Eye (tissue), 1 donor: ENCODE measurements at places on chromosomes 12 and 14.

DNA sequence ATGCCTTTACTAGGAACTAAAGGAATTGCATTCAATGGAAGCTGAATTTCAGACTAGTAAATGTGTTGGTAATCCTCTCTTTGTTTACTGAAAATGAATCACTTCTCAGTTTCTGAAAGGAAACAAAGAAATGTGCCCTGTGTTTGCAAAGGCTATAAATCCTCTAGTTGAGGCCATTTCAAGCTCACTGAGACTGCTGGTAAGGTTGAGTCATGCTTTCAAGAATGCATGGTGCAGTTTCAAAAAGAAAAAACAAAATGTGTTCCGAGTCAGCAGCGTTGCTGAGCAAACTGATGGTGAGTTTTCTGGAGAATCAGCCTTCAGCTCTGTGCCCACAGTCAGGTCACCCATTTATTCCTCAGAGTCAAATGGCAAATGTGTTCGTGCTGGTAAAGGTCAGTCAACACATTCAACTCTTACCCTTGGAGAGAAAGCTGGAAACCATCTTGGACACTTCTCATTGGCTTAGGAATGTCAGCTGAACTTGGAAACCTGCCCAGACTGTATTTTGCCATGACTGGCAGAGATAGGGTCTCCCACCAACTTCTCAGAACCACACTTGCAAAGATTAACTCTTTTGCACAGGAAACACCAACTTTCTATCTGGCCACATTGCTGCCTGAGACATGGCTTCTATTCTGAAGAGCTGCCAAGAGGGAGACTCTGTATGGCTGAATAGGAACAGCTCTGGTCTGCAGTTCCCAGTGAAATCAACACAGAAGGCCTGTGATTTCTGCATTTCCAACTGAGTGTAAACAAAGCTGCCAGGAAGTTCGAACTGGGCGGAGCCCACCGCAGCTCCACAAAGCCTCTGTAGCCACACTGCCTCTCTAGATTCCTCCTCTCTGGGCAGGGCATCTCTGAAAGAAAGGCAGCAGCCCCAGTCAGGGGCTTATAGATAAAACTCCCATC, 484.4 kb downstream of the ATP23 start:
- peak; percentile 37 for DNase-seq

DNA sequence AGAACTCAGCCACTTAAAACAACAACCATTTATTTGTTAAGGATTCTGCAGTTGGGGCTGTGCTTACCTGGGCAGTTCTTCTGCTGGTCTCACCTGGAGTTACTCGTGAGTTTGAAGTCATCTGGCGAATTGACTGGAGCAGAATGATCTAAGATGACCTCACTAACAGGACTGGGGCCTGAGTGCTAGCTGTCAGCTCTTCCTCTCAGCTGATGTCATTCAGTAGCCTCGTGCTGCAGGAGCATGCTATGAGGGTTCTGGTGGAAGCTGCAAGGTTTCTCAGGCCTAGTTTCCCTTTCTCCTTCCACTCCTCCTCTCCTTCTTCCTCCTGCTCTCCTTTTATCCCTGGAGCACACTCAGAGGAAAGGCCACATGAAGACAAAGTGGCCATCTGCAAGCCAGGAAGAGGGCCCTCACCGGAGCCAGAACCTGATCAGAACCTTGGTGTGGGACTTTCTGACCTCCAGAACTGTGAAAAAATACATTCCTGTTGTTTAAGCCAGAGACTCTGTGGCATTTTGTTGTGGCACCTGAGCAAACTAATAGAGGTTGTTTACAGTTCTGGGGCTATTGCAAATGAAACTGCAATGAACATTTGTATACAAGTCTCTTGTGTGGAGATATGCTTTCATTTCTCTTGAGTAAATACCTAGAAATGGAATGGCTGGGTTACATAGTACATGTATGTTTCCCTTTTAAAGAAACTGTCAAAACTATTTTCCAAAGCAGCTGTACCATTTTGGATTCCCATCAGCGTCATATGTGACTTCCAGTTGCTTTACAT, 21.9 kb upstream of the MAP3K9 start:
- DNase-seq = no peak

DNA sequence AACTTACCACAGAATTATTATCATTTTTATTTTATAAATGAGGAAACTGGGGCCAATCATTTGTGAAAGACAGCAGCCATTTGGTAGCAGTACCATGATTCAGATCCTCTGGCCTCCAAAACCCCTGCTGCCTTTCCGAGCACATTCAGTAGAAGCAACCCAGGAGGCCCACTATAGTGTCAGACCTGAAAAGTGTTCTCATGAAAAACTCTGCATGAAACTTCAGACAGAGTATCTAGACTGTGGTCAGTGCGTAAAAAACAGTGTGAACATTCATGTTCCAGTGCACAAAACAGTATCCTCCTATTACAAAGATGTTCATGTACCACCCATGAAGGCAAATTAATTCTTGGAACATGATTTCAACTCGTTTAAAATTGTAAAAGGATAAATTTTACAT, 112.0 kb downstream of the EPS8 start:
- DNase-seq = no peak

GRCh38 chr14:51211149-51211548, 28.9 kb upstream of the TMX1 start:
- DNase-seq = no peak

GRCh38 chr14:58200480-58200841, 512 bp downstream of the ACTR10 start:
- no peak for DNase-seq

GRCh38 chr14:41385797-41386196, 220.9 kb upstream of the LRFN5 start:
- DNase-seq = peak; percentile 15

GRCh38 chr14:81415781-81416180, 15.7 kb upstream of the STON2 start:
- no peak for DNase-seq

GRCh38 chr14:62670526-62670925, 374.7 kb downstream of the KCNH5 start:
- no peak for DNase-seq

- DNase-seq = no peak
Measured at GRCh38 chr14:97336179-97336578, 539.0 kb downstream of the VRK1 start.

DNA sequence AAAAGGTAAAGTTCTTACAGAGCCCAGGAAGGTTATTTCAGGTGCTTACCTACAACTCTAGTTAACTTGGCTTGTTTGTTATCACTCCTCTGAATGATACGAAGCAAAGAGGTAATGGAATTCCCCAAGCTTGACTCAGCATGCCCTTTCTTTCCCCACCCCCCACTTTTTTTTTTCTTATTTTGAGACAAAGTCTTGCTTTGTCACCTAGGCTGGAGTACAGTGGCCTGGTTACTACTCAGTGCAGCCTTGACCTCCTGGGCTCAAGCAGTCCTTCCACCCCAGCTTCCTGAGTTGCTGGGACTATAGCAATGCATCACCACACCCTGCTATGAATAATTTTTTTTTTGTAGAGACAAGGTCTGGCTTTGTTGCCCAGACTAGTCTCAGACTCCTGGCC, 17.1 kb upstream of the YBX3 start:
- no peak for DNase-seq

- DNase-seq = no peak
Measured at GRCh38 chr12:22361785-22362184, 27.3 kb upstream of the ST8SIA1 start.

- DNase-seq = no peak
Measured at GRCh38 chr14:78683981-78684380, 513.8 kb downstream of the NRXN3 start.

- no peak for DNase-seq
Measured at GRCh38 chr12:110316861-110317260, 35.8 kb downstream of the ATP2A2 start.

DNA sequence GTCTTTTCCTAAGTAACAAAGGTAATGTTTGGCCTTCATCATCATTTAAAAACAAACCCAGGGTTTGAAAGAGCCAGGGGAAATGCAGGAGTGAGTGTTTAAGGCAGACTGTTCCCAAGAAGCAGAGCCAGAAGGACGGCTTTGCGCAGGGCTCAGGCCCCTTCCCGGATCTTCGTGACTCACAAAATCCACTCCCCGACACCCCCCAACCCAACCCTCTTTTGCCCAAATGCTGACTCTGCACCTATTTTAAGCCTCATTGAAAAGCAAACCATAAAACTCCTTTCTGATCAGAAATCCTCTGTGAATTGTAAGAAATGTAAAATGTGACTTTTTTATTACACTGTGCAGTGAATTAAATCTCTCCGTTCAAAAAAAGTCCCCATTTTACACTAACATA, 67.5 kb downstream of the SETD3 start:
- no peak for DNase-seq

- no peak for DNase-seq
Measured at GRCh38 chr14:55807881-55808379, 227.9 kb downstream of the KTN1 start.

DNA sequence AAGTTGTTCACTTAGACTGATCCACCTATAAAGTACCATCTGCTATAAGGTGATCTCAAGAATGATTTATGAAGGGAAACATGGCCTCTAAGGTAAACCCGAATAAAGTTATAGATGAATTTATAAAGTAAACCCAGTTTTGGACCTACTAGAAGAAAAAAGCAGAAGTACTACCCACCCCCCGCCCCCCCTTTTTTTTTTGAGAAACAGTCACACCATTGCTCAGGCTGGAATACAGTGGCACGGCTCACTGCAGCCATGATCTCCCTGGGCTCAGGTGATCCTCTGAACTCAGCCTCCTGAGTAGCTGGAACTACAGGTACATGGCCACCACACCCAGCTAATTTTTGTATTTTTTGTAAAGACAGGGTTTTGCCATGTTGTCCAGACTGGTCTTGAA, 3.9 kb downstream of the ENTPD5 start:
- no peak for DNase-seq

- DNase-seq = no peak
Measured at GRCh38 chr12:30829876-30830275, 75.1 kb upstream of the CAPRIN2 start.

GRCh38 chr14:78104655-78105054, 65.5 kb upstream of the NRXN3 start:
- DNase-seq = no peak

DNA sequence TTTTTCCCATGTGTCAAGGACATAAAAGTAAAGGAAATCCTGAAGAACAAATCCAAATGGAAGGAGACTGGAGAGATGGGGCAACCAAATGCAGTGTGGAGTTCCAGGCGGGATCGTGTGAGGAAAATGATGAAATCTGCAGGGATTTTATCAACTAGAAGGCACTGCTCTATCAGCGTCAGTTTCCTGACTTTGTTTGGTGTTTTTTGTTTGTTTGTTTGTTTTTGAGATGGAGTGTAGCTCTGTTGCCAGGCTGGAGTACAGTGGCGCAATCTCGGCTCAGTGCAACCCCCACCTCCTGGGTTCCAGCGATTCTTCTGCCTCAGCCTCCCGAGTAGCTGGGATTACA, 43.3 kb upstream of the GPR132 start:
- DNase-seq = no peak

- DNase-seq = no peak
Measured at GRCh38 chr14:61661471-61662400, 33.6 kb upstream of the HIF1A start.

DNA sequence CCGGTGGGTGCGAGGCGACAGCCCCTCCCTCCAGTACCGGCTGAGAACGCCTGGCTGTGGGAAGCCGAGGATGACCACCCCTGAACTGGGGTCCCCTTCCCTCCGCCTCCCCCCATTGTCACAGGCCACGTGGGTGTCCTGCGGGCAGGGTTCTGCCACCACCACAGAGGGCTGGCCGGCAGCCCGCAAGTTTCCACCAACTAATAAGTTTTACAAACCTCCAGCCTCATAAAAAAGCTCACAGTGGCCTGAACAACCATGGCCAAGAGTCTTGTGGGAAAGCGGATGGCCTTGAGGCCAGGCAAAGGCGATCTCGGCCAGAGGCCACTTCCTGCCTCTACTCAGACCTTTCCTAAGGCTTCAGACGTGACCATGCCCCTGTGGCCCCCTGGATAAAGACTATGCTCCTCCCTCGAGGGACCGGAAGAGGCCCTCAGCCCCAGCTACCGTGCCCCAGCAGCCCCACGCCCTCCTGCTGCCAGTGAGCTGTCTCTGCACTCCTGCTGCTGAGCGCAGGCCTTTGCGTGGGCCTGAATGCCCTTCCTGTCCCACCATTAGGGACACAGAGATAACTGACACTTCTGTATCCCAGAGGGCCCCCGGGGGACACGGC, 46.1 kb upstream of the DLK1 start:
- peak; percentile 17 for DNase-seq

- DNase-seq = no peak
Measured at GRCh38 chr12:59689776-59690175, 93.9 kb downstream of the SLC16A7 start.

DNA sequence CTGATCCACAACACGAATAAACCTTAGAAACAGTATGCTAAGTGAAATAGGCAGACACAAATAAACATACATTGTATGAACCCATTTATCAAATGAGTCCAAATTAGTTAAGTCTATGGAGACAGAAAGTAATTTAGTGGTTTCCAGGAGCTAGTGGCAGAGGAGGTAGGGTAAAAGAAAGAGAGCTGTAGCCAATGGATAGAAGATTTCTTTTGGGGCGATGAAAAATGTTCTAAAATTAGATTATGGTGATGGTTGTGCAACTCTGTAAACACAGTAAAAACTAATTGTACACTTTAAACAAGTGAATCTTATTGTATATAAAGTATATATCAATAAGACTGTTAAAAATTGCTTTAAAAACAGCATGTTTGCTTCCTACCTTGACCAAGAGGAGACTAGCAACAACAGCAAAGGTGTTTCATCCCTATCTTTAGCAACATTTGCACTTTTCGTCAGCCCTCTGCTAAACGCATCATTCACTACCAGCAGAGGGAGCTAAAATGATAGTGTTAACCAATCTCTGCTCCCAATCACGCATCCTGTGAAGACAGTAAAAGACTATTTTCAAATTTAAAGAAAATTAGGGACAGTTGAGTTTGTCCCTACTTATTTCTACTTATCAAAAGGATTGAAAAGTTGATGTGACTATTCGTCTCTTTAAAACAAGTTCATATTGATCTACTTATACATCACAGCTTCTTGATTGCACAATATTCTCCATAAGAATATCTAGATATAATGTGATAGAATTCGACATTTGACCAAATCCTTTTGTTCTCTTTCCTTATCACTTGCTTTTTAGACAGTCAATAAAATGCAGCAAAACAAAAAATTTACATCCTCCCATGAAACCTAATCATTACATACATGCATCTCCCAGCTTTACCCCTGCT, 24.0 kb upstream of the LGR5 start:
- peak; percentile 81 for DNase-seq

GRCh38 chr12:27869567-27869966, 89.5 kb upstream of the MANSC4 start:
- DNase-seq = no peak

GRCh38 chr12:124279315-124279714, 15.6 kb upstream of the RFLNA start:
- DNase-seq = no peak

DNA sequence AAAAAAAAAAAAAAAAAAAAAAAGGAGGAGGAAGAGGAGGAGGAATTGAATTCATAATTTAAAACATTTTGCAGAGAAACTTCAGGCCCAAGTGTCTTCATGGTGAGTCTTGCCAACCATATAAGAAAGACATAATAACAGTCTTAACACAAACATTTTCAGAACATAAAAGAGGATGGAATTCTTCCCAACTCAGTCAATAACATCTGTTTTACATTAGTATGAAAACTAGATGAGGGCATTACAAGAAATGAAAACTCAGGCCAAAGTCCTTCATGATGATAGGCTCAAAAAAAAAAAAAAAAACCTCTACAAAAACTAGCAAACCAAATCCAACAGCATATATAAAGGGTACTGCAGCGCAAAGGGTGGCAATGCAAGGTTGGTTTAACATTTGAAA, 151.6 kb downstream of the FOXA1 start:
- DNase-seq = no peak

- DNase-seq = peak; percentile 2
Measured at GRCh38 chr14:43087666-43088065, 1419.4 kb downstream of the FSCB start.

GRCh38 chr12:5593998-5594397, 162.1 kb downstream of the NTF3 start:
- no peak for DNase-seq
